Stimulated activated CD4-positive, alpha-beta T cell treated with anti-CD3 and anti-CD28 coated beads, TNF-alpha, amount 100 ng/mL, for 1 hour (primary cell): ENCODE measurements at places on chromosomes 2 and 18.
A peak's percentile ranks its signal among the peaks of the same experiment; 100 is the strongest.

DNA sequence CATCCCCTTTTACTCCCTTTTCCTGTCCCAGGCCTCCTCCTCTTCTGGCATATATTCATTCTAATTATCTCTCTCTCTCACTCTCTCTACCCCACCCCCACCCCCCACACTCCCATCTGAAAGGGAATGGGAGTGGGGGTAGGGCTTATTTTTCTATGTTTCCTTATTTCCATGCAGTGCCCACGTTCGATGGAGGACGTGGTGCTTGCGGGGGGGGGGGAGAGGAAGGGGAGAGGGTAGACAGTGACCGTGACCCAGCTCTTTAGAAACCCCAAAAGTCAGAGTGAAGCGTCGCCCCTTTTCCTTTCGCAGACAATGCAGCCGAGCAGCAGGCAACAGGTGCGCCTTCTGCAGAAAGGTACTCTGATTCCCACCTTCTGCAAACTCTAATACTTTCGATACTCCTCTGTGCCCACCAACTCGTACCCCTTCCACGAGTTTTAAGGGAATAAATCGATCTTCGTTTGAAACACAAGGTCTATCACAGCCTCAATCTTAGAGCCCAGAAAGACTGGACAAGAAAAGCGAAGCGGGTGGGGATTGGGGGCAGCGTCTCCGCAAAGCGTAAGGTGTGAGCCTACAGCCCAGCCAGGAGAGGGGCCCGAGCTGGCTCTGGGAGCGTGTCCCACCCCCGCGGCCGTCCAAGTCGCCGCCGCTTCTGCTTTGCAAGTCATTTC is 891 bp upstream of the NR4A2 start:
- no peak for DNase-seq

DNA sequence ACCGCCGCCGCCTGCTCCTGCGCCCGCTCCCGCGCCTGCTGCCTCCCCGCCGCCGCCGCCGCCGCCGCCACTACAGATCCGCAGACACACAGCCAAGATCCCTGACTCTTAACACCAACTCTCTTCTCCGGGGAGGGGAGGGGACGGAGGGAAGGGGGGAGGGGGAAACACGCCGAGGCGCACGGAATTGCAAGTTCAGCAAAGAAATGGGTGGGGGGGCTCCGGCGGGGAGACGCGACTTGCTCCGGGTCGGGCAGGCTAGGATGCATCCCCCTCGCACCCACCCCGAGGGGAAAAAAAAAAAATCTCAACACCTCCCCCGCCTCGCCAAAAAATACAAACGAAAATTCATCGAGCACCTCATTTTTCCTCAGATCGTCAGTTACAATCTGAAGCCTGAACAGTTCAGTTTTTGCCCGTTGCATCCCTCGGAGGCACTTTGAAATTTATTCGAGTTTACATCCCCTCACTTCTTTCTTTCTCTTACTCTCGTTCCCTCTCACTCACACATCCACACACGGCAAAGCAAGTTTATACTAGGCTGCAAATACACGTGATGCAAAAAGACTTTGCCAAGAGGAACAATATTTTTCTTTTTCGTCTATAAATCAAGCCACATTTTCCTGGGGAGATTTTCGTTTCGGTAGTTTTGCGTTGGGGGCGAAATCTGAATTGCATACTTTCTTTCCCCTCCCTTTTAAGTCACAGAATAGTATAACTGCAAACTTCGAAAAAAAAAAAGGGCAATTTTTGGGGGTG is at the start of gene TCF4:
TSS of gene TCF4 (minus strand) at position 82 of the 759 bp plus-strand sequence. CDS start 1,076 bp downstream, outside the sequence.
- peak; percentile 1 for DNase-seq

- DNase-seq: no peak
Observed at GRCh38 chr2:15929861-15930260, 10.5 kb upstream of the MYCN start.

GRCh38 chr2:204033611-204034495 is 97.3 kb downstream of the ICOS start:
- DNase-seq: no peak

- no peak for DNase-seq
Observed at GRCh38 chr2:3725458-3726250, 22.3 kb downstream of the DCDC2C start.

- DNase-seq: no peak
Observed at GRCh38 chr2:172173174-172173706, 70.5 kb upstream of the DLX2 start.

GRCh38 chr2:239222706-239223309 is 178.0 kb downstream of the HDAC4 start:
- no peak for DNase-seq

- DNase-seq: no peak
Observed at GRCh38 chr18:51361130-51361860, 163.8 kb upstream of the MEX3C start.

GRCh38 chr2:43032213-43033015 is 194.0 kb downstream of the ZFP36L2 start:
- DNase-seq: no peak

GRCh38 chr18:10791169-10791831 is 265.5 kb downstream of the NAPG start:
- no peak for DNase-seq

- DNase-seq: no peak
Observed at GRCh38 chr2:236935083-236935482, 150.6 kb upstream of the COPS8 start.

DNA sequence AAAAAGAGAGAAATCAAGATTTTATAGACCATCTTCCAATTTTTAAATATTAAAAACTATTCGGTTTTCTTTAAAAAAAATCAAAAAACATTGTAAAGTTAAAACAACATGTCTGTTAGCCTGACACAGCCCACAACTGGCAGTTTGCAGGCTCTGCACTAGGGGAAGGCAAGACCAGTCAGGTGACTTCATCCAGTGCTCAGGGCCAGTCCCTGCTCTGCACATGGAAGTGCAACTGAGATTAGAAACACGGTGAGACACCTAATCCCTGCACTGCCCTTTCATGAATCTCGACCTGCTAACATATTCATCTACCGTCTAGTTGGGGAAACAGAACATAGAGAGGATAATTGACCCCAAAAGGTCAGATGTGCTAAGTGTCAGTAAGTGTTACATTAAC is 135.2 kb downstream of the BARD1 start:
- no peak for DNase-seq

- DNase-seq: no peak
Observed at GRCh38 chr2:219744600-219744999, 117.2 kb downstream of the SLC4A3 start.

DNA sequence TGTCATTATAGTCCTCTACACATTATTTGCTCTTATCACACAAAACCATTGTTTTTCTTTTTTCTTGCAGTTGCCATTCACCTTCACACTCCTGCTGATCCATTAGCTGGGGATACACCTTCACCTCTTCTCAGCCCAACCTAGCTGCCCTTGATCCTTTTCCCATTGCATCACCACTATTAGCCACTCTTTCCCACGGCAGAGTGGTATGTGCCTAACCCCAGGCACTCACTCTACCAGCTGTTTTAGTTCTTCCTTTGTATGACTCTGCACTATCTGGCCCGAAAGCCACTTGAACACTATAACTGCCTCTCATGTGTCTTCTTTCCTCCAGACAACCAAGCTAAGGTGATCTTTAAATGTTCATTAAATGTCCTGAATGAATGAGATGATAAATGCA is 145.4 kb upstream of the PIK3C3 start:
- DNase-seq: no peak

DNA sequence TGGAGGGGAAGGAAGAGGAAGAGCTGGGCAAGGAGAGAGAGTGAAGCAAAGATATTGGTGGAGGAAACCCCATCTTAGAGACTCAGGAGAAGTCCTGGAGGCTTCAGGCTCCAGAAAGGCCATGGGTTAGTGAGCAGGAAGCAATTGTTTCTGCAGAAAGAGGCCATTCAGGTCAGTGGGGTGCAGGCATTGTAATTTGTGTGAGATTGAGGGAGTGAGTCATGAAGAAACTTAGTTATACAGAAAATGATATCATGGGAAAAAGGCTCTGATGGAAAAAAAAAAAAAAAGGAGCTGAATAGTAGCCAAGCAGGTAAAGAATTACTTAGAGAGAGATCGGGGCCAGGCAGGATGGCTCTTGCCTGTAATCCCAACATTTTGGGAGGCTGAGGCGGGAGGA is 4.0 kb downstream of the EMILIN2 start:
- no peak for DNase-seq

DNA sequence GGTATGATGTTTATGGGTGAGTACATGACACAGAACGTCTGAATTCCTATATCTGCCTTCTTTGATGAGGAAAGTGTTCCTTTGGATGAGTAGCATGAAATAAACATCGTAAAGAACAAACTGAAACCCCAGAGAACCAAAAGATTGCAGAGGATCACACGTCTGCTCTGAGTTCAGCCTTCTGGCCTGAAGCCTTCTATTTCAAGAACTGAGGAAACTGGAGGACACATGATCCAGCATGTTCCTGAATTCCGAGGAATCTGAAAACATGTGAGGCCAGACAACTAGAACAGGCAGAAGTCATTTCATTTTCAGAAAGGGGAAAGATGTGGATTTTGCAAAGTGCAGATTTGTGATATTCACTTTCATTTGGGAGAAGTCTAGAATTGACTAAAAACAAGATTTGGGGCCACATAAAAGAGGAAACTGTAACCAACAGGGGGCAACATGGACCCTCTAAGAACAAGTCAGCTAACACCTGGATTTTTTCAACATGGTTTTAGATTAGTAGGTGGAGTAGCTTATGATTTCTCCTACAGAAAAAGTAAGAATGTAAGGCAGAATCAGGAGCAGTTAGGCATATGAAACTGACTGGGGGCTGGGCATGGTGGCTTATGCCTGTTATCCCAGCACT is 8.3 kb downstream of the SULT6B1 start:
- DNase-seq: no peak

DNA sequence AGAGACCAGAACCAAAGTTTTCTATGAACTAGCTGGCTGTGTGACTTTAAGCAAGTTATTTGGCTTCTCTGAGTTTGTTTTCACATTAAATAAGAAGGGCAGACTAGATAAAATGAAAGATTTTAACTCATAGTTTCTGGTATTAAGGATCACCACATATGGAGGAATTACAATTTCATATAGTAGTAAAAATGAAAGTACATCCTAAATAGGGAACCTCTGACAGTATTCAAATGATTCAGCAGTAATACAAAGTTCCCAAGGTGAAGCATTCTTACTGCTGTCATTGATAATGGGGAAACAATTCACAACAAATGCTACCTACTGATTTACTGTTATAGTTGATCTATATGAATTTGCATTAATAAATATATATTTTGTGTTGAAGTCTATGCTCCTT is 170.3 kb upstream of the VRK2 start:
- no peak for DNase-seq
